ENCODE measurements at places on chromosomes 3 and 15.
A peak's percentile ranks its signal among the peaks of the same experiment; 100 is the strongest.

DNA sequence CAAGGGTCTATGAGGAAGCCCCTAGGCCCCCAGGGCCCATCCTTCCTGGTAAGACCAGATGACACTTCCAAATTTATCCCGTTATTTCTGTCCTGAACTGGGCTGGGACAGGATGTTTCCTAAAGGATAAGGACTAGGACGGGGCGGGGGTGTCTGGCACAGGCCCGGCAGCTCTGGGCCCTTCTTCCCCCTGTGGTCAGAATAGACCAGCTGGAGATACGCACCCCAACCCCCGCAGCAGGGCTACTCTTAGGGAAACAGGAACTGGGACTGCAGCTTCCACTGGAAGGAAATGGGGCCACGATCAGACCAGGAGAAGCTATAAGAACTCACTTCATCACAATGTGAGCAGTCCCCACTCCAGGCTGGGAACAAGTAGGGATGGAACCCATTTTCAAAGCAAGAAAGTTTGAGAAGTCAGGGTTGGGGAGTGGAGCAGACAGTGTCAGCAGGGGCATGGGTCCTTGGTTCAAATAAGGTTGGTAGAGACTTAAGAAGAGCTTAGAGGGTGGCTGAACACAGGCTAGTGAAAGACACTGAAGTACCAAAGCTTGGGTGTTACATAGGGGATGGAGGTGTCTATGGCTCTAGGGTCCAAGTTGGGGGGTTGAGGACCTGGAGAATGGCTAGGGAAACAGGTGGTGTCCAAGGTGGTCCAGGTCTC, 1.1 kb downstream of the NCKIPSD start:
- no peak for DNase-seq

DNA sequence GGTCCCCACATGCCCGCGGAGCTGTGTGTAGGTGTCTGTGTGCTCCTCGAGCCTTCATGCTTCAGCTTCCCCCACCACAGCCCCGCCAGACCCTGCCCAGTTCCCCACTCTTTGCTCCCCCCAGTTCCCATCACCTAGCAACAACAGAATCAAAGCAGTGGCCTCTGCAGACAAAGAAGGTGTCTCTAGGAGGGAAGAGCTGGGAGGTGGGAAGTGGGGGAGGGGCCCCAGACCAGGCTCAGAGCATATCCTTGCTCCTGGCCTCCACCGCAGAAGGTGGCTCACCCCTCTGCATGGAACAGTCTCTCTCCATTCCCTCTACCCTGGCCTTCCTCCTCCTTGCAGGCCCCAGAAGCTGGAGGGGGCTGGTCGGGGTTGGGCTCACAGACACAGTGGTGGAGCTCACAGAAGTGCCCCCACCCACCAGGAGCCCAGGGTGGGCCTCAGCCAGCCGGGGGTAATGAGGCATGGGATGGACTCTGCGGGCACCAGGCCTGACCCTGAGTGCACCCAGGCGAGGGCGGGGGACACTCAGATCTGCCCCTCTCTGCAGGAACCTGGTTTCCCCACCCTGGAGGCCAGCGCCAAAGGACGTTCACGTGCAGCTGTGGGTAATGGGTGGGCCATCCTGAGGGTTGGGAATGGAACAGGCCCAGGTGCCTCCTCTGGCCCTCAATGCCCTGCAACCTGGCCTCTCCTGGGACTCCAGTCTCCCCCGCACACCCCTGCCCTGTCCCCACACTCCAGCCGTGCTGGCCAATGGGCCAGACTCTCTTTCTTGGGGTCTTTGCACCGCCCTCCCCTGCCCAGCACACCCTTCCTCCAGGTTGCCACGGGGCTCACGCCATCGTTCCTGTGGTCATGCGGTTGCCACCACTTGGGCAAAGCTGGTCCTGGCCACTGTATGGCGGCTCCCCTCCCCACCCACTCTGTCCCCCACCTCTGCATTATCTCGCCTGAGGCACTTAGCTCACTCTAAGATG, 53.4 kb downstream of the TPRA1 start:
- DNase-seq = no peak

DNA sequence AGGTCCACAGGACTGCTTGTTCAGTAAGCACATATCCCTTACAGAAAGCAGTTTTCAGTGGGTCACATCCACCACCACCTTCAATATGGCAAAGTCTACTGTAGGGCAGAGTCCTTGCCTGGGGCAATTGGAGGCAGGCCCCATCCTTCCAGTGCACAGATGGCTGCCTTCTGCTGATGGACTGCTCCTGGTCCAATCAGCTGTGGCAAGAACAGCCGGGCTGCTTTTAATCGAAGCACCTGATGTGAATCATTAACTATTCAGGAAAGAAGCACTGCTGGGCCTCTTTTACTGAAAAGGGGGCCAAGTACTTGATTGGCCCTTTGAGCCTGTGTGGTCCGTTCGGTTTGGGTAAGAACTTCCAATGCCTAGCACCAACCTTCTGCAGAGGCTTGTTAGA, 24.4 kb downstream of the LARS2 start:
- no peak for DNase-seq

DNA sequence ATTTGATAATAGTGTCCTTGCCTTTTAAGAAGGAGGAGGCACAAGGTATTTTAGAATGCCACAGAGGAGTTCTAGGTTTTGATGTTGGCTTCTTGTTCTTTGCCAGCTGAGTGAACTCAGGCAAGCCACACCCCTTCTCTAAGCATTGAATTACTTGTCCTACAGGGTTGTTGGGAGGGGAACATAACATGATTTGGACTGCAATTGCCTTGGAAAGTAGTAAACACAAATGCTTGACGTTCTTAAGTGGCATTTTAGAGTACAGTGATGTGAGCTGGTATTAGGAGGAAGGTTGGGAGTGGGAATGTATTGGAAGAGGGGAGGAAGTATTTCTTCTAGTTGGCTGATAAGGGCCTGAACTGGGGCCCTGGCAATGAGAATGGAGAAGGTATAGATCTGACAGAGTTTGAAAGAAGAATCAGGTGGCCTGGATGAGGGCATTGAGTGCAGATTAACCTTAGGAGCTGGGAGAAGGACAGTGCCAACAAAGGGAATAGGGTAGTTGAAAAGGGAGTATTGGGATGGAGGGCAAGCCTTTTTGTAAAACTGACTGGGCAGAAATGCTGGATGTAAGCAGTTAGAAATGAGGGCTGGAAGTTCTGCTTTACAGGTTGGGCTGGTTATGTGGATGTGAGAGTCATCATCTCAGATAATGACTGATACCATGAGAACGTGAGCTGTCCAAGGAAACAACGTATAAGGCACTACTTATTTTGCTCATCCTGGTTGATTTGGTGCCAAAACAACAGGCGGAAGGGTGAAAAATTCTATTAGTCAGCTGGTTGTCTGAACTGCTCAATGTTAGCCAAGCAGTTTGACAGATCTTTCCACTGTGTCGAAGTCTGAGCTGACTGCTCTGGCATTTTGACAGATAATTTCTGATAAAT, 16.7 kb downstream of the KAT2B start:
- peak; percentile 81 for DNase-seq

DNA sequence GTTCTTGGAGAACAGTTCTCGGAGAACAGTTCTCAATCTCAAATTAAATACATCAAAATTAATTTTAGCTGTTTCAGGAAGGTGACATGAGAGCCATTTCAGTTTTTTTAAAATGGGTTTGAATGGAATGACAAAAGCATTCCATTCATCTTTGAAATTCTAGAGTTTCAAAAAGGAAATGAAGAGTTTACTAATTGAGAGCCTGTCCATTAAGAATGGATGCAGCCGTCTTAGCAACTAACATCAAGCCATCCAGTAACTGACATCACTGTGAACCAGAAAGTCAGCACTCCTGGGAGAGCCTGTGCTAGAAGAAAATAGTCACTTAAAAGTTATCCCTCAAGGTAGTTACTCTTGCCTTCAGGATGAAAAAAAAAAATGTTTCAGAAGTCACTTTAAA, 47.0 kb upstream of the FSTL1 start:
- peak; percentile 45 for DNase-seq

DNA sequence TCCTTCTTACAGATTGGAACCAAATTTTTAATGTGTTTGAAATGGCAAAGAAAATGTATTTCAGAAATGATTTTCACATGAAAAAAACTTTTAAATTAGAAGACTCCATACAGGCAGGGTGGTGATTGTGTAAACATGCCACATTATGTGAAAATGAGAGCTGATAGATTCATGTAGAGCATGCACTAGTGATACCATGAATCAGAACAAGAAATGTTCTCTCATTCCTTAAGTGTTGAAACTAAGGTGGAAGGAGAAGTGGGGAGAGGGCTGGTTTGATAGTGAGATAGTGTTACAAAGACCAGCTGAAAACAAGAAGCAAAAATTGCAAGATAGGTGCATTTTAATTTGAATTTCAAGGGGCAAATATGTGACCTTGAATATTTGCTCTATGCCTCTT, 100.3 kb downstream of the CCNL1 start:
- no peak for DNase-seq

DNA sequence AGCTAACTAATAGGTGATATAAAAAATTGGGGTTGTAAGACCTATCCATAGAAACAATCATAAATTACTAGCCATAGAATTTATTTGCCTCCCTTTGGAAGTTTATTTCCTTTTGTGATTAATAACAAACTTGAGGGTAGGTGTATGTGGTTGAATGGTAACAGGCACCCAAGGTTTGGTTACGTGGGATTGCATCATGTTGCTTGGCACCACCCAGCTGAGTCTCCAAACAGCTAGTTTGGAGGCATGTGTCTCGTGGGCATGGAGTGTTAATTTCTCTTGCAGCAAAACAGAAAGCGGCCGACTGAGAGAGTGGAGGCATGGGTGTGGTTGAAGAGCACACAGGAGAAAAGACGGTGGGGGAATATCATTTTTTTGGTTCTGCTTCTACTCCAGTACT, 441.4 kb downstream of the CNTN4 start:
- DNase-seq = no peak

DNA sequence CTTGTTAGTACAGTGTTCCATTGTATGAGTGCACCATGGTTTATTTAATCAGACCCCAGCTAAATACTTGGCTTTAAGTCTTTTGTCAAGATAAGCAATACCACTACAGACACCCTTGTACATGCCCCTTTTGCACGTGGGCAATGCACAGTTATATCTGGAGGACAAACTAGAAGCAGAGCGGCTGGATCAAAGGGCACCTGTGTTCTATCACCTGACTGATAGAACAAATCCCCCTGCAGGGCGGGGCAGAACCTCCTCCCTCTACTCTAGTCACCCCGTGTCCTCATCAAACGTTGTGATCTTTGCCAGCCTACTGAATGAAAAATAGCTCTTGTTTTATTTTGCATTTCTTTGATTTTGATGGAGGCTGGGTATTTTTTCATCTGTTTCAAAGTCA, 314.9 kb downstream of the TLE3 start:
- DNase-seq = no peak

- DNase-seq = no peak
Observed at GRCh38 chr15:73887481-73887880, 14.1 kb downstream of the TBC1D21 start.

Measured in A172 (cell line).